ENCODE measurements at places on chromosomes 3 and 15. TPM values are rescaled to one million over a fixed set of nuclear protein-coding genes. Genes with fewer than 3 reads are reported as not detected.

DNA sequence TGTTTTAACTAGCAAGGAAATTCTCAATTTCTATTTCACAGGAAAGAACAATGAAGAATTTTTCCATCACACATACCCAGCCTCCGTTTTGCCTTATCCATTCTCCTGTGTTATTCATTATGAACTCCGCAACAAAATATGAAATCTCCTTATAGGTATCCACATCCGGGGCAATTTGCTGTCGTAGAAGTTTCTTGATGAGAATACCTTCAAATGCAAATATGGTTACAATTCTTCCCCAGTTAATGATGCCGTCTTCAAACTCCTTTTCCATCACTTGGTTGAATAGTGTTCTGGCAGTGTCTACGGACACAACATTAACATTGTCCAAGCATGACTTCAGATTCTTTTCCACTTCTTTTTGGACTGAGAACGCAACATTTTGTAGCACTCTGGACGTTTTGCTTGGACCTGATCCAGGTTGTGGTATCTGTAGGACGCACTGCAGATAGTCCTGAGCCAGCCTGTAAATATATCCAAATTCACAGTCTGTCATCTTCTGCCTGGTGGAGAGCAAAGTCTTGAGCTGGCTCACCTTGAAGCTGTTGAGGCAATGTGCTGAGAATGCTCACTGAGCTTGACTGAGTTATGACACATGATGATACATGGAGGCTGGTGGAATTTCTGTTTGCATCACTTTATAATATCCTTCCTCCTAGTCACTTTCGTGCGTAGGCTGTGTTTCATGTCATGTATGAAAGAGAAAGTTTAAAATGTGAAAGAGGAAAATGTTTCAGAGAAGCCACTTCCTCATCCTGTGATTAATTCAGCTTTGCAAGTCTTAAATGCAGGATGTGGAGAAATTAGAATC, at the start of gene BCL2A1:
BCL2A1 (minus strand) TSS at position 573 of the 811 bp plus-strand sequence; CDS start at position 496, 77 bp downstream.
- H3K4me3 ChIP-seq: no peak within 1 kb of the TSS
- no peaks in the 10 kb centered on the region for H3K27me3 ChIP-seq
- no peak for DNase-seq

The HGD gene
- total RNA-seq: not detected

DNA sequence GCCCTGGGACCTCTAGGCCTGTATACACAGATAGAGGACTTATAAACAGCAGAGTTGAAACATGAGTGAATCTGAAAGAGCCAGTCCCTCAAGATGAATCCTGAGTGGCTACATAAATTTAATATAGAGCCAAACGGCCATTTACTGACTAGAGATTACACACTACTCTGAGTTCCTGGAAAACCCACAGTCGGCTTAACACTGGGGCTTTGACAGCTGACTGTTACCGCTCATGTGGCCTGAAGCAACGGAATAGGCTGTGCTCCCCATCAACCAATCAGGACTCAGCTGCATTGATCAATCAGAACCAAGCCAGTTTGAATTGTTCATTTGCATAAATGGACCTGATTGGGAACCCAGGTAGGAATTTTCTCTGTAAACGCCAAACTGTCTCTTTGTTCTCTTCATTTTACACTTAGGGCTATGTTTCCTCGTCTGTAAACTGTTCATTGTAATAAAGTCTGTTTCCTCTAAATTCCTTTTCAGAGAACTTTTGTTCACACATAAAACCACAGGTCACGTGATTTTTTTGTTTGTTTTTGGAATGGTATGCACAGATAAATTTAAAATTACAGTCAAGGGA, 40.5 kb downstream of the CCNL1 start:
- no peaks in the 10 kb centered on the region for H3K4me1 ChIP-seq
- no peaks in the 10 kb centered on the region for H3K27me3 ChIP-seq
- H3K4me3 ChIP-seq: no peak overlapping the region

The C3orf18 gene
- 8.2 TPM for total RNA-seq

The SEMA3F gene
- 39.6 TPM for total RNA-seq

DNA sequence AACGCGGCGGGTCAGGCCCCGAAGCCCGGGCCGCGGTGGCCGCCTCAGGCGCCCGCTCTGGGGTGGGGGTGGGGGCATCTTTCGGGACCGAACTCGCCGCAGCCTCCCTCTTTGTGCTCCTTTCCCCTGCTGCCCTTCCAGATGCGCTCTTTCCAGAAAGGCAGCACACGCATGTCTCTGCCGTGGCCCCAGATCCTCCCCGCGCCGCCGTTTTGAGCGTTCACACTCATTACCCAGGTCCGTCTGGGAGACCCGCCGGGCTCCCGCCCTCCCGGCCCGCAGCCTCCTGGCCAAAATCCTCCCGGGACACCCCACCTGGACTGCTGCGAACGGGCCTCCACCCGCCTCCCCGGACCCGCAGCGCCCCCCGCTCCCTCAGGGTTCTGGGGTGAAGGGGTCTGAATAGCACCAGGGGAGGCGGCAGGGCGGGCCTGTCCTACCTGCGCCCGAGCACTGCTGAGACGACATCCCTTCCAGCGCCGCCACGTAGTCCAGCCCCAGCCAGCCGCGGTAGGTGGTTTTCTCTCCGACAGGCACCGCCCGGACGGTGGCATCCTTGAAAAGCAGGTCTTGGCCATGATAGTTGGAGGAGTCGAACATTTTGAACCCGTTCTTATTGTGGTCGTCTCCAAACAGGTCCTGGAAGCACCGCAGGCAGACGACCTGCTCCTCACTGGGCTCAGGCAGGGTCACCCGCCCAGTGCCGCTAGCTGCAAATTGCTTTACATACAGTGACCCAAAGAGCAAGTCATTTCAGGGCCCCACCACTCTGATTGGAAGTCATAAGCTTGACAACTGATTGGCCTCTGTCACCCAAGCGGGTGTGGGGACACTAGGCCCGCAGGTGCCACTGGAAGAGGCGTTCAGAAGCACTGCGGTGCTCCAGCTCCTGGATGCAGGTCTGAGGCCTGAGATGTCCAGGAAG, 25.9 kb downstream of the MELTF start:
- DNase-seq: no peak
- peak overlapping the region; percentile 79 for H3K4me3 ChIP-seq
- no peak overlapping the region for H3K27ac ChIP-seq
- peaks cover 17% of the 10 kb centered on the region for H3K27me3 ChIP-seq
- peaks cover 10% of the 10 kb centered on the region for H3K4me1 ChIP-seq

Measured in H1 (cell line).